Neural progenitor cell (in vitro differentiated cells): ENCODE measurements at places on chromosomes 5 and 9. TPM values are rescaled to one million over a fixed set of nuclear protein-coding genes. Genes with fewer than 3 reads are reported as not detected.
A peak's percentile ranks its signal among the peaks of the same experiment; 100 is the strongest.

DNA sequence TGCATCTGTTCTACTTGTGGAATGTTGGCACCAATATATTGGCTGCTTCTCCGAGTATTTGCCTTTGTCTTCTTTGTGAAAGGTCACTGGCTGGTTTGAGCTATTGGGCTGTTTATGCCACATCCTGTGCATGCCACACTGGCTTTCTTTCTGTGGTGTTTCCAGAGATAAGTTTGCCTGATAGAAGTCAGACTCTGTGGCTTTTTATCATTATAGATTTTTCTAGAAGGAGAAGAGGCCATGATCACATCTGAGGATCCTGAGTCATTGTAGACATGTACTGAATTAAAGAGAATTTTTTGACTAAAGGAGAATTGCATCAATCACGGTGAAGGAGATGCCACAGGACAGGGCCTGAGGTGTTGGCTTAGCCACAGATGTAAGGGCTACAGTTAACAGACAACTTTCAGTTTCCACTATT lies 26.5 kb upstream of the CDKN2B start:
- H3K4me3 ChIP-seq, result no peak overlapping the region
- H3K4me1 ChIP-seq, result no peaks in the 10 kb centered on the region
- no peak for DNase-seq
- H3K36me3 ChIP-seq, result no peaks in the 10 kb centered on the region

DNA sequence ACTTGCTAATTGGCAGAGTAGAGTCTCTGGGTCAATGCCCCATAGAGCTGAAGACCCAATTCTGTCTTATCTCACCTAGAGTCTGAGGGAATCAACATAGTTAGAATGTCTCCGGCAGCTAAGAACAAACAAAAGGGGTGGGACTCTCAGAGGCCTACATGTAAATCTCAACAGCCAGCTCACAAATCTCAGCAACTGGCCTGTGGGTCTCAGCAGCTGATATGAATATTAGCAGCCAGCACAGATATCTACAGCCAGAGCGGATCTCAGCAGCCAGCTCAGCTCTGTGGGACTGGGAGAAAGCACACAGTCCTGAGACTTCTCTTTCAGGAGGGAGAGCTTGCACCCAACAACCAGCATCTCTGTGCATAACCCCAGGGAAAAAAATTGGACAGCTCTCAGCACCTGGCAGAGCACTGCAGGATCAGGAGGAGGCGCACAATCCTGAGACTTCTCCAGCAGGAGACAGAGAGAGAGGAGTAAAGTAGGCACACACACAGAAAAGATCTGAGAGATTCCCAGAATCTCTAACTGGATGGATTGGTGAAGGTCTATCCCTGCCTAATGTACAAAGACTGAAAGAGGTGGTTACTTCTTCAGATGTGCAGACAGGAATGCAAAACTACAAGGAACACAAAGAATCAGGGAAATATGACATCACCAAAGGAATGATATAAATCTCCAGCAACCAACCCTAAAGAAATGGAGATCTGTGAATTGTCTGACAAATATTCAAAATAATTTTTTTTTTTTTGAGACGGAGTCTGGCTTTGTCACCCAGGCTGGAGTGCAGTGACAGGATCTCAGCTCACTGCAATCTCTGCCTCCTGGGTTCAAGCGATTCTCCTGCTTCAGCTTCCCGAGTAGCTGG lies 29.2 kb downstream of the KLF4 start:
- no peaks in the 10 kb centered on the region for H3K4me1 ChIP-seq
- peaks cover 9% of the 10 kb centered on the region for H3K27me3 ChIP-seq
- no peaks in the 10 kb centered on the region for H3K36me3 ChIP-seq
- no peak for DNase-seq

- no peaks in the 10 kb centered on the region for H3K4me1 ChIP-seq
- no peak overlapping the region for H3K4me3 ChIP-seq
- no peaks in the 10 kb centered on the region for H3K36me3 ChIP-seq
- no peak overlapping the region for H3K27ac ChIP-seq
- H3K27me3 ChIP-seq, result no peaks in the 10 kb centered on the region
These were observed 439.6 kb downstream of the CSNK1G3 start for GRCh38 chr5:123951582-123951977.

DNA sequence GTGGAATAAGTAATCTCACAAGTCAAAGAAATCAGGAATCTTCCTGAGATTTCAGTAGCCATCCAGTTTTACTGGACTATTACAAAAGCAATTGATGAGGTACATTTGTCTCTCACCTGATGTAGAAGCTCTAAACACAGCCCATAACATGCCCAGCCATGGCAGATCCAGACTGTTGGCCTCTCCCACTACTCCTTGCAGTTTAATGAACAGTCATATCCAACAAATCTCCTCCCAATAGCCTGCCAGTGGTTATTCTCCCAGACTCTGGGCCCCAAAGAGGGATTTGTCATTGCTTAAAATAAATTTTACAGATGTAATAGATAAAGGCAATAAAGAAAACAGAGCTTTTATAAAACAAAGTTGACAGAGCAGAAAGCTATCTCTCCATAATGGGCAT lies 80.8 kb downstream of the ZNF608 start:
- no peak overlapping the region for H3K4me3 ChIP-seq
- DNase-seq, result no peak
- H3K27ac ChIP-seq, result no peak overlapping the region
- no peaks in the 10 kb centered on the region for H3K27me3 ChIP-seq

DNA sequence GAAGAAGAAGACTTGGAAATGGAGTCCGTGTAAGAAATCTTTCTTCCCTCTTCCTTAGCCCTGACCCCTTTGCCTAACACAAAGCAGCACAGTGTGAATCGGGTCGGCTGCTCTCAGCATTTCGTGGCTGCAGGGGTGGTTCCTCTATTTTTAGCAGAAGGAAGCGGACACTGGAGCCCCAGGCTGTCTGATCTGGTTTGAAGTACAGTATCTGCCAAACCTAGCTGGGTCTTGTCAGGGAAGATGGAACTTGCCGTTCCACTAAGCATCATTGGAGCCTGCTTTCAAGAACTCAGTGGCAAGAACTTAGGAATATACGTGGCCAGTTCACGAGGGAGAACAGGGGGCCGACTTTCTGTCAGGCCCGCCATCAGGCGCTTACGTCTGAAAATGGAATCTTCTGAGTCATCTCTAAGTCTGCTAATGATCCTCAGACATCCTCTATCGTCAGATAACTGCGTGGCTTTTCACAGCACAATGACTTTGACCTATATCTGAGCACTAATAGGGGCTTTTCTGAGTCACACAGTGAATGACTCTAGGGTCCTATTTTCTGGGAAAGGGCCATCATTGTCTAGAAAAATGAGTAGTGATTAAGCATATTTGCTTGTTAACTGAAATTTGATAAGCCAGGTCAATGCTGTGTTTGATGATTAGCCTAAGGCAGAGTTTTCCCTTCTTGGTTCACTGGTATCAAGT lies 43.3 kb upstream of the NCS1 start:
- no peak overlapping the region for H3K27ac ChIP-seq
- DNase-seq, result no peak
- H3K27me3 ChIP-seq, result no peaks in the 10 kb centered on the region
- no peak overlapping the region for H3K4me3 ChIP-seq

- no peak overlapping the region for H3K4me3 ChIP-seq
- H3K4me1 ChIP-seq, result peaks cover 25% of the 10 kb centered on the region
- DNase-seq, result peak; percentile 11
- H3K27ac ChIP-seq, result peak overlapping the region; percentile 28
- no peaks in the 10 kb centered on the region for H3K27me3 ChIP-seq
These were observed 119.1 kb downstream of the DPYSL3 start for GRCh38 chr5:147390654-147391225.

- no peaks in the 10 kb centered on the region for H3K36me3 ChIP-seq
- H3K27ac ChIP-seq, result no peak overlapping the region
- no peak overlapping the region for H3K4me3 ChIP-seq
- H3K4me1 ChIP-seq, result peaks cover 6% of the 10 kb centered on the region
- DNase-seq, result no peak
These were observed 2.2 kb downstream of the LHX3 start for GRCh38 chr9:136202454-136203407.

GRCh38 chr9:109139851-109140250 lies 20.1 kb upstream of the TMEM245 start:
- no peak for DNase-seq
- H3K4me1 ChIP-seq, result peaks cover 11% of the 10 kb centered on the region
- H3K27me3 ChIP-seq, result no peaks in the 10 kb centered on the region
- no peaks in the 10 kb centered on the region for H3K36me3 ChIP-seq
- no peak overlapping the region for H3K27ac ChIP-seq

- no peaks in the 10 kb centered on the region for H3K36me3 ChIP-seq
- H3K4me3 ChIP-seq, result no peak overlapping the region
- no peak for DNase-seq
These were observed 690.3 kb upstream of the DMAC1 start for GRCh38 chr9:8489835-8490234.

DNA sequence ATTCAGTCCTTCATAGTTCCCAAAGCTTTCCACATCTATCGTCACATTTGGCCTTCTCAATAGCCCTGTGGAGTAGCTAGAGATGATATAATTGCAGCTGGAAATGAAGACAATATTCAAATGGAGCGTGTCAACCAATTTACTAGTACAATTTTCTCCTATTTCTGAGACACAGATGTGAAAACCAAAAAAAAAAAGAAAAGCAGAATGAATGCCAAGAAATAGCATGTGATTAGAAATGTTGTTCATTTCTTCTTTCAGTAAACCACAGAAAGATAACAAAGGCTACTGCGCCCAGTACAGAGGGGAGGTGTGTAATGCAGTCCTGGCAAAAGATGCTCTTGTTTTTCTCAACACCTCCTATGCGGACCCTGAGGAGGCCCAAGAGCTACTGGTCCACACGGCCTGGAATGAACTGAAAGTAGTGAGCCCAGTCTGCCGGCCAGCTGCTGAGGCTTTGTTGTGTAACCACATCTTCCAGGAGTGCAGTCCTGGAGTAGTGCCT lies 99.0 kb downstream of the MUSK start:
- no peaks in the 10 kb centered on the region for H3K4me1 ChIP-seq
- no peak overlapping the region for H3K4me3 ChIP-seq
- DNase-seq, result no peak
- H3K36me3 ChIP-seq, result no peaks in the 10 kb centered on the region
- no peaks in the 10 kb centered on the region for H3K27me3 ChIP-seq

DNA sequence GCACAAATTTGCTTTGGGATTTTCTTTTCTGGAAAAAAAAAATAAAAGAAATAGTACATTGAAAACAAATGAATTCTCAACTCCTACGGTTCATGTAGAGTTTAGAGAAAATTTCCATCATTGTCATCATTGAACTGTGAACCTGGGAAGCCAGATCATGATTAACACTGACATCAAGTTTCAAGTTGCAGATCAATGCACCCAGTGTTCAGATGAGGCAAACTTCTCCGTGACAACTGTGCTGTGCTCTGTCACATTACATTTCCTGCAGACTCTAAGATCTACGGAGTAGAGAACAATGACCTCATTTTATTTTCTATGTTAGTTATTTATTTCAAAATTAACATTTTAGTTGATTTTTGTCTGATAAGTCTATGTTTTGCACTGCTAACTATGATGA lies 99.7 kb downstream of the MAP1B start:
- H3K4me3 ChIP-seq, result no peak overlapping the region
- peaks cover 35% of the 10 kb centered on the region for H3K4me1 ChIP-seq
- H3K36me3 ChIP-seq, result peaks cover 14% of the 10 kb centered on the region
- no peak overlapping the region for H3K27ac ChIP-seq
- no peak for DNase-seq
- H3K27me3 ChIP-seq, result no peaks in the 10 kb centered on the region

GRCh38 chr9:69535911-69536310 lies 136.3 kb downstream of the APBA1 start:
- H3K36me3 ChIP-seq, result no peaks in the 10 kb centered on the region
- no peak overlapping the region for H3K27ac ChIP-seq
- DNase-seq, result no peak
- peaks cover 31% of the 10 kb centered on the region for H3K4me1 ChIP-seq
- no peaks in the 10 kb centered on the region for H3K27me3 ChIP-seq

DNA sequence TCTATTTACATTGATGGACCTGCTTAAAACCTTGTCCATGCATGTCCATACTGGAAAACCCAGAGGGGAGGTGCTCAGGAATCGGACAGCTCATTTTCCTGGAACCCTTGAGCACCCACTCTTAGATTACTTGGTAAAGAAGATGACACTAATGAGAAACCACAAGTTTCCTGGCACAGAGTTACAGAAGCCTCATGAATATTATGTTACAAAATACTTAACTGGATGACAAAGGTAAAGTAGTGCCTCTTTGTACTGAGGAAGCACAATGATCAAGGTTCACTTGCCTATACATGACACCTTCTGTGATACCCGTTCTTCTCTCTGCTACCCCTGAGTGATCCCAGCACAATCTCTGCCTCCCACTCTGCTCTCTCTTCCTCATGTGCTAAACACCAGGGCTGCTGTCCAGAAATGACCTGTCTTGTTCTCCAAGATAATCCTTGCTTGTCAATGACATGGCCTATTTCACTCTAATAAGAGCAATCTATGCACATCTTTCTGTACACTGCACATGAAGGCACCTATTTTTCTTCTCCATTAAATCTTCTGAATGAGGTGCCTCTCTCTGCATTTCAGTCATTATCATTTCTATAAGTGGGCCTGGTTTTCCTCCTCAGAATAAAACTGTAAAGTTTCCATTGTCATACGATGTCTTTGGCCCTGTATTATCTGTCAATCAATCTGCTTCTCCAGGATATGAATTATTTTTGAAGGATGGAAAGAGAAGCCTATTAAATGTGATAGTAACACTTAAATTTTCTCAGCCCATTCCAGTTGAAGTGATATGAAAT lies 684.0 kb upstream of the ACO1 start:
- DNase-seq, result no peak
- H3K4me1 ChIP-seq, result no peaks in the 10 kb centered on the region
- H3K4me3 ChIP-seq, result no peak overlapping the region
- no peak overlapping the region for H3K27ac ChIP-seq
- no peaks in the 10 kb centered on the region for H3K27me3 ChIP-seq
- H3K36me3 ChIP-seq, result no peaks in the 10 kb centered on the region

DNA sequence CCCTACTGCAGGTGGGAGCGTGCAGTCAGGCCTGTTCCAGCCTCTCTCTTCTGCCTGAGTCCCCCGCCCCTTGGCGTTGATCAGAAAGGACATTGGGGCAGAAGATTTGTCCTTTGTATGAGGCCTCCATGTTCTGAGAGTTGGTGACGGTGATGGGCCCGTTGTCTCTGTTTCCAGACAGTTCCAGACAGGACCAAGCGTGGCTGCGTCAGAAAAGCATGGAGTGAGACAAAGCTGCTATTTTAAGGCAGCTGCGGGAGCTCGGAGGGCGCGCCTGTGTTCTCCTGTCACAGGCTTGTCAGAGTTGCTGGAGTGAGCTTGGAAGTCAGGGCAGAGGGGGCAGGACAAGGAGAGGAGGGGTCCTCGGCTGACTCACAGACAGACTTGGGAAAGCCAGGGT lies 32.1 kb upstream of the SH3PXD2B start:
- no peak overlapping the region for H3K27ac ChIP-seq
- no peaks in the 10 kb centered on the region for H3K27me3 ChIP-seq
- no peaks in the 10 kb centered on the region for H3K36me3 ChIP-seq
- no peaks in the 10 kb centered on the region for H3K4me1 ChIP-seq

POU5F2 gene
- total RNA-seq, result 0.93 and 1.0 TPM in 2 replicates

IL4 gene
- not detected in 2 replicates for total RNA-seq

PCDHGB2 gene
- 2.1 and 2.2 TPM in 2 replicates for total RNA-seq

SNCAIP gene
- total RNA-seq, result 4.8 and 5.4 TPM in 2 replicates

SREK1IP1 gene
- 26.1 and 37.9 TPM in 2 replicates for total RNA-seq

GMCL2 gene
- total RNA-seq, result not detected in 2 replicates

C5orf58 gene
- total RNA-seq, result not detected in 2 replicates

SLC38A9 gene
- 41.6 and 57.7 TPM in 2 replicates for total RNA-seq

PMPCA gene
- total RNA-seq, result 51.3 and 65.3 TPM in 2 replicates

TAF11L5 gene
- not detected in 2 replicates for total RNA-seq

NTRK2 gene
- 0.02 and 0.03 TPM in 2 replicates for total RNA-seq

CTXN3 gene
- 0.09 TPM in 1 of 2 replicates, not detected in the other for total RNA-seq

AHRR gene
- total RNA-seq, result 0.34 and 0.68 TPM in 2 replicates
